T-helper 9 cell (primary cell): ENCODE measurements at places on chromosomes 11 and 22.

GRCh38 chr11:61045271-61045670 lies 57.0 kb upstream of the CD5 start:
- DNase-seq: no peak

DNA sequence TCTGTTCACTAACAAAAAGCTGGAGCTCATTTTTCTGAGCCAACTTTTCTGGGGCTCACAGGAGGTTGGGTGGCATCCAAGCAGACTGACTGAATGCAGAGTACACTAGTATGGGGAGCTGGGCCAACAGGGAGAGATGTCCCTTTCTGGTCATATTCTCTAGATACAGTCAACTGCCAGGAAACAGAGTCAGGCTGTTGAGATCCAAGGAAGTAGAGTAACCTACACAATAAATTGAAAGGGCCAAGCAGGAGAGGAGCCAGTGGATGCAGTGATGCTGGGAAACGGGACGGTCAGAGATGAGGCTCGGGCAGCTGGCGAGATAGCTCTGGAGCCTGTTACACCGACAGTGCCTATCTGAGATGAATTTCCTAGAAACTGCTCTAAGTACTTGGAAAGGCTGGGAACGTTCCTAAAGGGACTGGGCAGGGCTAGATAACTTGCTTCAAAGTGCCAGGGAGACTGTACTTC lies 71.1 kb downstream of the LARGE2 start:
- no peak for DNase-seq

DNA sequence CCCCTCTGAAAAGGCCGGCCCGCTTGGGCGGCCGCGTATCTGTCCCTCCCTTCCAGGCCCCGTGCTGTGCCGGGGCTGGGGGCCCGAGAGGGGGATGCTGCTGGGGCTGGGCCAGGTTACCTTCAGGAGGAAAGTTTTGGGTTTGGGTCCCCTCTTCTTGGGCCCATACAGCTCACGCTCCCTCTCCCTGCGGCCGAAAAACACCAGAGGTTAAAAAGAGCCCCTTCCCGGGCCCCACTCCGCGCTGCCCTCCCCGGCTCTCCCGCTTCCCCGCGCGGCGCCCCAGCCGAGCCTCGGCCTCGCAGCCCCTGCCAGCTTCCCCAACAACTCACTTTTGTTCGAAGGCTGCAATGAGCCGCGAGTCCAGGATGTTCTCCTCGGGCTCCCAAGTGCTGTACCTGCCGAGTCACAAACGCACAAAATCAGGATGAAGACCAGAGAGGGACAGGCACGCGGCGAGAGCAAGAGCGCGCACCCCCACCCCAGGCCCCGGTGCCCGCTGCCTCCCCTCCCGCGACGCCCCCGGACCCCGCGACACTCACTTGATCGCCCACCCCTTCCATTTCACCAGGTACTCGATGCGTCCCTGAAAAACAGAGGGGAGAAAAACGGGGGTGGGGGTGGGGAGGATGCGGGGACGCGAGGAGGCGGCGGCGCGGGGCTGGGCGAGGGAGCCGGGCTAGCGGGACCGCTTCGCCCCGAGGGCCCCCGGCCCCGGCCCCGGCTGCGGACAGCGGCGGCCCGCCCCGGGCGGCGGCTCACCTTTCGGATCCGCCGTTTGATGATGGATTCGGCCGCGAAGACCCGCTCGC lies 450 bp downstream of the CBX6 start:
- peak; percentile 19 for DNase-seq

GRCh38 chr11:71996946-71997345 lies 1.8 kb upstream of the IL18BP start:
- no peak for DNase-seq

- DNase-seq: no peak
These were observed 60.5 kb downstream of the IGLL1 start for GRCh38 chr22:23519442-23520157.

- no peak for DNase-seq
These were observed 90.3 kb downstream of the TMPRSS5 start for GRCh38 chr11:113615773-113616172.

- DNase-seq: no peak
These were observed 2.3 kb downstream of the YPEL4 start for GRCh38 chr11:57647372-57647771.

GRCh38 chr11:115420505-115420904 lies 83.7 kb downstream of the CADM1 start:
- DNase-seq: no peak

DNA sequence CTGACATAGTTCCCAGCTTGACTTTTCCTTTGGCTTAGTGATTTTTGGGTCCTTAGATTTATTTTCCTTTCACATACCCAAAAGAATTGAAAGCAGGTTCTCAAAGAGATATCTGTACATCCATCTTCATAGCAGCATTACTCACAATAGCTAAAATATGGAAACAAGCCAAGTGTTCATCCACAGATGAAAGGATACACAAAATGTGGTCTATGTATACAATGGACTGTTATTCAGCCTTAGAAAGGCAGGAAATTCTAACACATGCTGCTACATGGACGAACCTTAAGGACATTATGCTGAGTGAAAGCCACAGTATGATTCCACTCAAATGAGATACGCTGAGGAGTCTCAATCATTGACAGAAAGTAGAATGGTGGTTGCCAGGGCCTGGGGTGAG lies 171.8 kb downstream of the IGLL1 start:
- DNase-seq: no peak

GRCh38 chr22:33220476-33221080 lies 162.4 kb upstream of the SYN3 start:
- no peak for DNase-seq

- DNase-seq: no peak
These were observed 18.6 kb downstream of the ATM start for GRCh38 chr11:108241330-108242037.

DNA sequence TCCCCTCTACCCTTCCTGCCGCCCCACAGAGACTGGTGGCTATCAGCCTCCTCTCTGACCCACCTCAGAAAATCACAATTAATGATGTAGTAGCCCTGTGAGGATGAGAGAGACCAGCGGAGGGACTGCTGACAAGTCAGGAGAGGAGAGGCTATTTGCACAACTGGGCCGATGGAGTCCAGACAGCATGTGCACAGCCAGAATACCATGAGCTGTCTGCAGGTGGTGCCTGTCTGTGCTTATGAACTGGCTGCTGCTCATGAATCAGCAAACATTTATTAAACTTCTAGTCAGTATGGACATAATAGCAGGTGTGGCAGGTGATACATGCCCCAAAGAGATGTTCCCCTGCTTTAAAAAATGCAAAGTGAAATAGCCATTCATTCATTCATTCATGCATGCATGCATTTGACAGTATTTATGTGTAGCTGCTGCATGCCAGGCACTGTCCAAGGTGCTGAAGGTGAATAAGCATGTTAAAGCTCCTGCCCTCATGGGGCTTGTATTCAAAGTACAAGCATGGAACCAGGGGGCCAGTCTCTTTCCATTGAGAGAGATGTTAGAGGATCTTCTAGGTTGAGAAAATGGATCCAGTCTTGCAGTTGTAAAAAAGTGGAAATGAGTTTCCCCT lies 141.3 kb downstream of the GRIK4 start:
- DNase-seq: no peak

DNA sequence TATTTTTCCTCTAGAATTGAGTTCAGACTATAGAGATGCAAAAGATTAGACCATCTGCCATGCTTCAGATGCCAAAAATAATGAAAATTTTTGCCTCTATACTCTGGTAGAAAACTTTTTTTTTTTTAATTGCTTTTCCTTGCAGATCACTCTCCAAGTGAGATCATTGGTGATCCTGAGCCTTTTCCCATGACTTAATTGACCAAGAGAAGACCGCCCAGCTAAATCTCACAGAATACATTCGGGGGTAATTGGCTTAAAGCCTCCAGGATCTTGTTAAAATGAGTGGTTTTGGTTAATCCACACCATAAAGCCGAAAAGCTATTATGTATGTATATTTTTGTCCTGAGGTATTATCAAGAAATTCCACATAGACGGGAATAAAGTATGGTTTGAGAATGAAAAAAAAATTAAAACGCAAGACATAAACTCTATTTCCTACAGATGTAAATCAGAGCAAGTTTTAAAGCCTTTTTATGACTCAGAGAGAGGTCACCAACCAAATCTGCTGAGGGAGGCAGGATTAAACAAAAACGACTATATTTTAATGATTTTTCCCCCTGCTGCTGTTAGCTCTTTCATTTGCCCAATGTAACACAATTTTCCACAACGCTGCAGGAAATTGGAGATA lies 64.0 kb downstream of the PARVA start:
- DNase-seq: no peak

DNA sequence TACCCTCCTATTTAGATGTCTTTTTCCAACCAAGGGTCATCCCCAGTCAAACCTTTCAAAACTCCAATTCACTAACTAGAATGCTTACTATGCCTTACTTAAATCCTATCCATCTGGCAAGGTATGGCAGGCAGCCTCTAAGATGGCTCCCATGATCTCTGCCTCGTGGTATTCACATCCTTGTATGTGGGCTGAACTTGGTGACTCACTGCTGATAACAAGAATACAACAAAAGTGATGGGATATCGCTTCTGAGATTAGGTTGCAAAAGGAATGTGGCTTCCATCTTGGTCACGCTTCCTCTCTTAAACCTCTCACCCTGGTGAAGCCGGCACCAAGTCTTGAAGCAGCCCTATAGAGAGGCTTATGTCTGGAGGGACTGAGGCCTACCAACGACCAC lies 29.6 kb upstream of the UPB1 start:
- DNase-seq: no peak

GRCh38 chr22:21816787-21817496 lies 50.5 kb downstream of the MAPK1 start:
- no peak for DNase-seq

GRCh38 chr22:24189249-24190158 lies 8.2 kb downstream of the SUSD2 start:
- no peak for DNase-seq

DNA sequence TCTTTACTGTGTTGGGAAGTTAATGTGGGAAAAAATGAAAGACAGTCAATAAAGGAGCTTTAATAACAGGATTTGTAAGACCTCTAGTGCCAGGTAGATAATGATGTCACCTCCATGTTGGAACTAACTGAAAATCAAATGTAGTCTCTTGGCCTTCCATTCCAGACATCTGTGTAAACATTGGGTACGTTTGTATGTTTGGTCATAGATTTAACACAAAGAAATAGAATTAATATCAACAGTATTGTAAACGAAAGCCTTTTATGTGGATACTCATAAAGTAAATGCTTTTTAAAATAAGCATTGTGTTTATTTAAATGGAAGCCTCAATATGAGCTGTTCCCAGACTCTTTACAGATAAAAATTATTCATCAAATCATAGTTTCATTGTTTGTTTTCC lies 605.7 kb downstream of the METTL15 start:
- DNase-seq: no peak

- no peak for DNase-seq
These were observed 57.5 kb upstream of the RBFOX2 start for GRCh38 chr22:36086170-36086490.

- DNase-seq: no peak
These were observed 14.4 kb upstream of the OSBP start for GRCh38 chr11:59629996-59630395.

- DNase-seq: no peak
These were observed 43.0 kb downstream of the MMP20 start for GRCh38 chr11:102582140-102582539.

DNA sequence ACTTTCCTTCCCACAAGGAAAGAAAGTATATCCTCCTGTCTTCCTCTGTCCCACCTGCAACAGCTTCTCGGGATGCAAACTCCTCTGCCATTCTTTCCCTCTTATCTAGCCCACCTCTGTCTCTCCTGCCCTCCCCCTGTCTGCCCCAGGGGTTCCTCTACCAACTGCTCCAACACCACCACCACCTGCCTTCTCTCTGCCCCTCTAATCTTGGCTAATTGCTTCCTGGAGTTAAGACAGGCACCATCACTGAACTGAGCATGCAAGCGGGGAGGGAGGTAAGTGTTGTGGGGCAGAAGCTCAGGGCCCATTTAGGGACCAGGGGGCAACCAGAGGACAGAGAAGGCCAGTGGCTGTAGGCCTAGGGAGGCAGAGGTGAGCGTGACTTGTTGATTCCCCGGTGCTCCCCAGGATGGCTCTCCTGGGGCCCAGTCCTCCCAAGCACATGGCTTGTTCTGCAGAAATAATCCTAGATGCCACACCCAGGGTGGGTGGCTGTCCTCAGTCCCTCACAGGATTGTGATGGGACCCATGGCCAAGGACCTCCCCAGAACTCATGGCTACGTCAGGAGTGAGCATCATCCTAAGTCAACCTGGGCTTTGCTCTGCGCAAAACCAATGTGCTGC lies 111.1 kb downstream of the TP53I11 start:
- no peak for DNase-seq

DNA sequence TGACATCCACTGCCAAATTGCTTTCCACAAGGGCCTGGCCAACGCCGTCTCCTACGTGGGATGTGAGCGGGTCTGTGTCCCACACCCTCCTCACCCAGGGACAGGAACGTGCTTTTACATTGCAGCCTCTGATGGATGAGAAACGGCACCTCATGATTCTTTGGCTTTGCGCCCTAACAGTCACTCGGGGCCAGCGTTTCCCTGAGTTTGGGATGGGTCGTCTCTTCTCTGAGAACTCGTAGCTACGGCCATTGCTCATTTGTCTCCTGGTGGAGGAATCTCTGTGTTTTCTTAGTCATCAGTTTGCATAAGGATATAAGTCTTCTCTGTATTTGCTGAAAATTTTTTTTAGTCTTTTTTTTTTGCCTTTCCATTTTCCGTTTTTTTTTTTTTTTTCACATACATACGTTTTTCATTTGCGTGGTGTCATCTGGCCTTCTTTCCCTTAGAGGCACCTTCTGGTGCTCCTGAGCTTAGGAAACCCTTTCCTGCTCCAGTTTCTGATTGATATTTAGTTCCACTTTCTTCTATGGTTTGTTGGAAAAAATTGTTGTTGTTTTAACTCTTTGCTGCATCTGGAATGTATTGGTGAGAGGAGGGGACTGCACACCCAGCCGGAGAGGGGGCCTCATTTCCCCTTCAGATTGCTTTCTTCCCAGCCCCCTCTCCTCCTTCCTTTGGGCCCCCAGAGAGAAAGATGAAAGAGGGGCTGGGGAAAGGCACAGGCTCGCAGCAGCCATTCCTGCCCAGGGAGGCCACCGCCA lies 12.0 kb downstream of the TNNT3 start:
- no peak for DNase-seq

GRCh38 chr11:111674941-111675340 lies 72.7 kb downstream of the SIK2 start:
- no peak for DNase-seq

DNA sequence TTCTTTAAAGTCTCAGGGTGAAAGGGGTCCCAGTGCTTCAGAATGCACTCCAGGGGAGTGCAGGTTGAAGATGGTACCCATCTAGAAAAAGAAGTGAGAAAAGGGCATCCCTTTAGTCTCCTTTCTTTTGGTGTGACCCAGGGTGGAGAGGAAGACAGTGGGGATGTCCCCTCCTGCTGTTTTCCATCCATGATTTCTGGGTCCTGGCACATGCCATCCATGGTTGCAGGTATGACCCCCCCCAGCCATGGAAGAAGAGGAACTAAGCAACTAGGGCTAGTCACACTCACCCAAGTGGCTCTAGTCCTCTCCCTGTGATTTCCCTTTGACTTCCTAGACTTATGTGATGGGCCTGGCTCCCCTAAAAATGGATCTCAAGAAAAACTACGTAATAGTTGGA lies 15.9 kb upstream of the EI24 start:
- DNase-seq: no peak

GRCh38 chr22:31124811-31125465 lies 2.2 kb downstream of the INPP5J start:
- DNase-seq: no peak
